ENCODE measurements at places on chromosomes 16 and 17.

GRCh38 chr16:30921748-30922419 lies 1.5 kb upstream of the FBXL19 start:
- DNase-seq = peak; percentile 75

- no peak for DNase-seq
These were observed 179.5 kb downstream of the NTN1 start for GRCh38 chr17:9200699-9201359.

DNA sequence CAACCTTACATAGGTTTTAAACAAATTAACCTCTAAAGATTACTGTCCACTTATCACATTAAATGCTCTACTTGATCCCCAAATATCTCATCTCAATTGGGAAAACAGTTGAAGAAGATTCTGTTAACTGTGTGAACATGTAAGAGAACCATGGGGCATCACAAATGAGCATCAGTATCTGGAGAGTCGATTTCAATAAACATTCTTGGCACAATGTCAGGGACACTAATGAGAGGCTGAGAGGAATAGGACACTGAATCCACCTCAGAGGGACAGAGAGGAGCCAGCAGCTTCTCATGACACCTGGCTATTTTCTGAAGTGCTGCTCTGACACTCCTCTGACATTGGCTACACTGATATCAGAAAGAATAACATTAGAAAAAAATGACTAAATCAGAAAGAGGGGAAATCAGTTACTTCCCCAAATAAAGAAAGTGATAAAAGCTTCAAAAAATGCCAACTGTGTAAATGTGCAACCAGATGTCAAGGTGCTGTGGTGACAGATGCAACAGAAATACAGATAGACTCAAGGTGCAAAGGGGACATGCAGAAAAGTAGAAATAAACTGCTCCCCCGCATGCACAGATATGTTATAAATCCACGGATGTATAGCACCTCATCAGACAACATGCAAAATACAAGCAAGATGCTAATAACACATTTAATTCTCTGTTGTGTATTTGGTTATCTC lies 67.4 kb downstream of the SNX11 start:
- peak; percentile 60 for DNase-seq

DNA sequence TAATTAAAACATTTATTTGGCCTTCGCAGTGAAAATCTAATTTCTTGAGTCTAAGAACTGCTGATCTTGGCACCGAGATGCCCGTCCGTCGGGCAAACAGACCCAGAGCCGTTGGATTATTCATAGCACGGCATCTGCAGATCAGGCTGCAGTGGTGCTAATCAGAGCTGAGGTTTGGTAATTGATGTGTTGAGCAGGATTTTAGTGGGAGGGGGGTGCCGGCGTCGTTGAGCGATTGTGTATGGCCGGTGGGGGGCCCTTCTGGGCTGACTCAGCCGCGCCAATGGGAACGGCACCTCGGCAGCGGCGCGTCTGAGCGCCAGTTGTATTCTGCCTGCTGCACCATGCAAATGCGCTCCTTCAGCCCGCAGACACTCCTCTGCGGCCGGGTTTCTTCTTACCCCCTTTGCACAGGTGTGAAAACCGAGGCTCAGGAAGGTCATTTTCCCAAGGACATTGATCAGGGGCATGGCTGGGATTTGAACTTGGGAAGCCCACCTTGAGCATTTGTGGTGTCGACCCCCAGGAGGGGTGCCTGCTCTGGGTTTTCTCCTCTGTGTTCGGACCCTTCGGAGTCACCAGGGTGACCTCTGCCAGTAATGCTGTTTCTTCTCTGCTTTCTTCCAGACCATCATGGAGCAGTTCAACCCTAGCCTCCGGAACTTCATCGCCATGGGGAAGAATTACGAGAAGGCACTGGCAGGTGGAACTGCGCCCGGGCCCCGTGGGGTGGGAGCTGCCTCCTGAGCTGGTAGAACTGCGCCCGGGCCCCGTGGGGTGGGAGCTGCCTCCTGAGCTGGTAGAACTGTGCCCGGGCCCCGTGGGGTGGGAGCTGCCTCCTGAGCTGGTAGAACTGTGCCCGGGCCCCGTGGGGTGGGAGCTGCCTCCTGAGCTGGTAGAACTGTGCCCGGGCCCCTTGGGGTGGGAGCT lies 18.4 kb downstream of the BAIAP2 start:
- DNase-seq = no peak

DNA sequence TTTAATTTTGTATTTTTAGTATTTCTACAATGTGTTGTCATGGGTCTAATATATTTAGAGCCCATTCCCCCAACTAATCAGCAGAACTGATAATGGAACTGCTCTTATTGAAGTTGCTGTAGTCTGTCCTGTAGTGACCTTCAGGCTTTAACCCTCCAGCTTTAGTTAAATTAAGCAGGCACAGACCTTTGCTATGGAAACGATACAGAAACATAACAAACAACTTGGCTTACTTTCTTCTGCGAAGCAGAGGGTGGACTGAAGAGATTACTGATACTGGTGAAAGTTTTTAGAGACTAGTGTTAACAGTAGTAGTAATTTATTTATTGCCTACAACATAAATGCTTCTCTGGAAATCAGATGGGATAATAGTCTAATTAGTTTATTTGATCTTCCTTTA lies 61.4 kb downstream of the NFATC3 start:
- no peak for DNase-seq

DNA sequence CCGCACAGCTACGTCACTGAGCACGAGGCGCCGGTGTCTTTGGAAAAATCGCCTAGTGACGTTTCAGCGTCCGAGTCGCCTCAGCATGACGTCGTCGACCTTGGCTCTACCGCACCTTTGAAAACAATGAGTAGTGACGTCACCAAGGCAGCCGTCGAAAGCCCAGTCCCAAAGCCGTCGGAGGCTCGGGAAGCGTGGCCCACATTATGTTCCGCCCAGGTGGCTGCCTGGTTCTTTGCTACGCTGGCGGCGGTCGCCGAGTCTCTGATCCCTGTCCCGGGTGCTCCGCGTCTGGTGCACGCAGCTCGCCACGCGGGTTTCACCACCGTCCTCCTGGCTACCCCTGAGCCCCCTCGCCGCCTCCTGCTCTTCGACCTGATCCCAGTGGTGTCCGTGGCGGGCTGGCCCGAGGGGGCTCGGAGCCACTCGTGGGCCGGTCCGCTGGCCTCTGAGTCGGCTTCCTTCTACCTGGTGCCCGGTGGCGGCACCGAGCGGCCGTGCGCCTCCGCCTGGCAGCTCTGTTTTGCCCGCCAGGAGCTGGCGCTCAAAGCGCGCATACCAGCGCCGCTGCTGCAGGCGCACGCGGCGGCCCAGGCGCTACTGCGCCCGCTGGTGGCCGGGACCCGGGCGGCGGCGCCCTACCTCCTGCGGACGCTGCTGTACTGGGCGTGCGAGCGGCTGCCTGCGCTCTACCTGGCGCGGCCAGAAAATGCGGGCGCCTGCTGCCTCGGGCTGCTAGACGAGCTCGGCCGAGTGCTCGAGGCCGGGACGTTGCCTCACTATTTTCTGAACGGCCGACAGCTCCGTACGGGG lies 1.5 kb downstream of the TMEM102 start:
- DNase-seq = peak; percentile 48

Data from NCI-H774 (cell line).